NCI-H1105 treated with DMSO at 0.1 percent for 48 hours (cell line): ENCODE measurements at places on chromosomes 12 and 14.
A peak's percentile ranks its signal among the peaks of the same experiment; 100 is the strongest.

DNA sequence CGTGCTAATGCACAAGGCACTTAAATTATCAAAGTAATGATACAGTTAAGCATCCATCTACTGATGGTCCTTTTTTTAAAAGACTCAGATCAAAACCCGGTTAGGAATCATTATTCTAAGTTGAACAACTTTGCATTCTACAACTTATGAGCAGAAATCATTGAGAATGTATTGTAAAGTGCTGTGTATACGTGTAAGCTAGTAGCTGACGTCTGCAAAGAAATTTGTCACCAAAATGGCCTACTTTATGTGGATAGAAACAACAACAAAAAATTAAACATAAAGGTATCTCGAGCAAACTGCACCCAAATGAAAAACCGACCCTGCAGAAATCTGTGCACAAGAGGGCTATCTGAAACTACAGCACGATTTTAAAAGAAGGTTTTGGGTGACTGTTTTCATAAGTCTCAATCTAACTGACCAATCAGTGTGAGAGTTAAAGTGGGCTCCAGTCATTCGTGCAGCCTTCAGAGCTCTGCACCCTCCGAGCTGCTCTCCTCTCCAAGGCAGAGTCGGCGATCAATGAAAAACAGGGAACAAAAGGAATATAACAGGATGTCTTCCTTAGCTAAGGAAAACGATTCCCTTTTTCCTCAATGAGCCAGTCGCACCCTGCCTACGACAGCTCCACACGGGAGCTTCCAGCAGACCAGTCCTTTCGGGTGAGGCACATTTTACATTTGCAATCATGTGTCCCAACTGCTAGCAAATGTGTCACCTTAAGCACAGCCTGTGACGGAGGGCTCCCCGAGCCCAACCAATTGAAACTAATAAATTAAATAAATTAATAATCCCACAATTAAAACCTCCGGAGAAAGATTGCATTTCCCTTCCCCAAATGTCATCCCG, 200.7 kb upstream of the FOXN3 start:
- DNase-seq = peak; percentile 19

DNA sequence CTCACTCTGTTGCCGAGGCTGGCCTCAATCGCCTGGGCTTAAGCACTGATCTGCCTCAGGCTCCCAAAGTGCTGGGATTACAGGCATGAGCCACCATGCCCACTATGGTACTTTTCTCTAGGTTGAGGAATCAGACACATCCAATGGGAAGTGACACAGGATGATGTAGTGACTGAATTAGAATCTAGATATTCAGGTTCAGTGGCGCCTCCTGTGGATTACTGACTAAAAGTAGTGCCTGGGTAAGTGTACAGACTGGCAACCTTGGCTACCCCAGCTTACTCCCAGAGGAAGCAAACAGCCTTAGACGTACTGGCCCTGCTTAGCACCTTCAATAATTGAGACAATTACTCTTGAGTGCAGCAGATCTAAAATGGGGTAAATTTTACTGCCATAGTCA, 22.8 kb downstream of the GALNT8 start:
- DNase-seq = no peak

GRCh38 chr14:72024043-72024407, 91.8 kb downstream of the RGS6 start:
- peak; percentile 27 for DNase-seq

- DNase-seq = no peak
Observed at GRCh38 chr12:123042833-123043232, 62.4 kb downstream of the ARL6IP4 start.

GRCh38 chr14:65993103-65993502, 493.1 kb upstream of the CCDC196 start:
- DNase-seq = no peak

DNA sequence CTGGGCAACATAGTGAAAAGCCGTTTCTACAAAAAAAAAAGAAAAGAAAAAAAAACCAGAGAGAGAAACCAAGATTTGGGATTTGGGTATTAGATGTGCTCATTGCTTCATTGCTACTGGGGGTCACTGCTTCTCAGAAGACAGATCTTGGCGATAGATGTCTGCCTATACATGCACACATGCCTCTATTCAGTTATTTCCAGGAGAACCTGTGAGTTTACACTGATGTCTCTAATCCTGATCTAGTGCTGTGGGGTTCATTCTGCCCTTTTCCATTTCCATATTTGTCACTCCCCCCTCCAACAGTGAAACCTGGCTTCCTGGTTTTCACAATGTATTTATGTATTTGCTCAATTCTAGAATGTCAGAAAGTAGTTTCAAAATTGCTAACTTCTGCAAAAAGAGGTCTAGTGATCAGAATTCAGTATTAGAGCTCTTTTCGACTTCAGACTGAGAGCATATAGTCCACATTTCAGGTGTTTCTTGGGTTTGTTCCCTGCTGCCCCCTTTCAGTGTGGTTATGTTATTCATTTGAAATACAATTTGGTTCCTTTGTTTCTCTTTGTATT, 111.0 kb downstream of the SLC25A47 start:
- no peak for DNase-seq

DNA sequence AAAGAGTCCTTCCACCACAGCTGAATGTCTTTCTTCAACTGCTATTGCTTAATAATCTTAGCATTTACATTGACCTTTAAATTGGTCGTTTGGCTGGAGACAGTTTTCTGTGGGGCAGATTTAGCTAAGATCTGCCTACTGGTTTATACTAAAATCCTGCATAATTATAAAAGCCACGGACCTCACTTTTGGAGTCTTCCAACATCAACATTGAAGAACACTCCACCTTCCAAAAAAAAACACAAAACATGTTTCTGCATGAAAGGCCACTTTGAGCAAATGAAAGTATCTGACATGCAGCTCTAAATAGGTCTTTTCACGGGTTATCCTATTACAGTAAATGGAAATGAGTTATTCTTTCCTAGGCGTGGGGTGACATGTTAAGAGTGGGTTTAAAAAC, 57.0 kb upstream of the KRR1 start:
- DNase-seq = peak; percentile 82

- no peak for DNase-seq
Observed at GRCh38 chr12:116389990-116390389, 112.5 kb upstream of the MED13L start.

DNA sequence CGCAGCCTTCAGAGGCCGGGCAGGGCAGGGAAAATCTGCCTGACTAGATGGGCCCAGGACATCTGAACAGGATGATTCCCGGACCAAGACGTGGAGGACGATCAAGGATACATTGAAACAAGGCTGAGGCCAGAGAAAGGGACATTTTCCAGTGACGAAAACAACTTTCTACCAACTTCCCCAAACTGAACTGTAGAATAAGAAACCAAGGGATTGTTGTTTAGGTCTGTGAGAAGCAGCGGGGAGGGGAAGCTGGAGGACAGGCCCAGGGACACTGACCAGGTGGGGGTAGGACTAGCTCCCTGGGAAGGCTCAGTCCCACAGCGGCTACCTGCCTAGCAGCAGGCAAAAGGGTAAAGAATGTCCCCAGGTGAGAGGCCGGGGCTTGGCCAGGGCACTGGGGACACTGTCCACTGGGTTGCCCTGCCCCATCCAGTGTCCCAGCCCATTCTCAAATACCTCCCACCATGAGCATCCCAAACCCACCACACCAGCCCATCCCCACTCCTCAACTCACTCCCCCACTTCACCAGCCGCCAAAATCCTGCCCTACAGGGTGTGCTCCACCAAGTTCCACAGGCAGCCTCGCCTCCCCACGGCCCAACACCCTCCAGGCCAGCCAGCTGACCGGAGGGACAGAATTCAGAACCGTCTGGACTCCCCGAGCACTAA, 995 bp downstream of the TNFRSF1A start:
- no peak for DNase-seq

- no peak for DNase-seq
Observed at GRCh38 chr14:52895000-52895399, 55.9 kb downstream of the FERMT2 start.

DNA sequence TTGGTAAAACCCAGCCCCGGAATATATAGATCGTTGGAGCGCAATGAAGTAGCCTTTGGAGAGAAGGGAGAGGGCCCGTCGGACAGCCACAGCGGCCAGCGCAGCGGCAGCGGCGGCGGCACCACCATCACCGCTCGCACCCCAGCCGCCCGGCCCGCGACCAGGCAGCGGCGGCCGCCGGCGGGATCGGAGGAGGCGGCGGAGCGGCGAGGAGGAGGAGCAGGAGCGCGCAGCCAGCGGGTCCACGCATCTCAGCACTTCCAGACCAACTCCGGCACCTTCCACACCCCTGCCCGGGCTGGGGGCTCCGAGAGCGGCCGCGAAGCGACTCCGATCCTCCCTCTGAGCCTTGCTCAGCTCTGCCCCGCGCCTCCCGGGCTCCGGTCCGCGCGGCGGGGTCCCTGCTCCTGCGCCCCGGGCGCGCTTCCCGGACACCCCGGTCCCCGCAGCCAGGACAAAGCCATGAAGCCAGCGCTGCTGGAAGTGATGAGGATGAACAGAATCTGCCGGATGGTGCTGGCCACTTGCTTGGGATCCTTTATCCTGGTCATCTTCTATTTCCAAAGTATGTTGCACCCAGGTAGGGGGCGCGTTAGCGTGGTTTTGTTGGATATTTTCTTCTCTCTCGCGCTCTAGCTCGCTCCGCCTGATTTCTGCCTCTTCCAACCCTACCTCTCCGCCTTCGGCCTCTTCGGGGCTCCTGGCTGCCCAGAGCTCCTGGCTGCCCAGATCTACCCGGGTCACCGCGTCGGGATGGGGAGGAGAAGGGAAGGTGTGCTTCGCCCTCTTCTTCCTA, 400 bp downstream of the CHST11 start:
- peak; percentile 81 for DNase-seq

DNA sequence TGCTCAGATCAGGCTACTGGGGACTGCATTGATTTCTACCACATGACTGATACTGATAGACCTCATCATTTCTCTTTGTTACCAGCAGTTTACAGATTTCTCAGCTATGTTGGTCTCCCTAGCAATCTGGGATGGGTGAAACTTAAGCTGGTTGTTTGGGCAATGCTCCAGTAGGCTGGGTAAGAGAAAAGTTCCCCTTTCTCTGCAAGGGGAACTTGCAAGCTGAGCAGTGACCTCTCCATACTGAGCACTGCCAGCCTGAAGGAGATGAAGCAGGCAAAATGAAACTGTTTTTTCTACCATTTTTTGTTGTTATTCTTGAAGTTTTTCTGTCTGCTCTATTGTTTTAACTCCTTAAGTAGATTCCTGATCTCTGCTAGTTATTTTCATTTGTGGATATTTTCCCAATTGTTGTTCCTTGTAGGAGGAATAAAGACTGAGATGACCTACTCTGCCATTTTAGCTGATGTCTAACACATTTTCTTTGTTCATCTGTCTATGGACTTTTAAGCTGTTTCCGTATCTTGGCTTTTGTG, 1.3 kb upstream of the OR4M1 start:
- DNase-seq = no peak

DNA sequence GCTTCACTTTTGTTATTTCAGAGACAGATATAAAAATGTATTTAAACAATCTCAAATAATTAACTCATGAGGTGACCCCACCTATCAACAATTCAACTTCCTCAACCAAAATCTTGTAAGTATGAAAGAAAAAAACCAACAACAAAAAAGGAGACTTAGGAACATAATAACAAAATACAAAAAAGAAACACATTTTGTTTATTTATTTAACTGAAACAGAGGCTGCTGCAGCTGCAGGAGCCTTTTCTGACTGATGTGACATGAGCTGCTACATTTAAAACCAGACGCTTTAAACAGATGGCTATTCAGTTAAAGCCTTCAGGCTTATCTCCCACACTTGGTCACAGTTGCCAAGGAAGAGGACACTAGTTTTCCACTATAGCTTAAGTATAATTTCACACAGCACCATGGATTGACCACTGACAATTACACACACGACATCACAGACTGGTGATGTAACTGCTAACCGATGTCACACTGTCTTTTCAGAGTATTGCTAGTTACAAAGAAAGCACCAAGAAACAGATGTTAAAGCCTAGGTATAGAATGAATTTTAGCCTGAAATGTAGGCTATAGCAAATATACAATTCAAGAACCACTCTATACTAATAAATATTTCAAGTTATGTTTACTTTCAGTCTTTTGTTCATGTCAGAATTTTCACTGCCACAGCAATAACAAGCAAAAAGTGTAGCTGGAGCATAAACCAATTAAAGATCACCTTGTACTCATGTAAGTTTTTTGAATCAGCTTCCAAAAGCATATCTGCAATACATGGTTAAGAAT, 113.0 kb downstream of the MED13L start:
- DNase-seq = no peak

DNA sequence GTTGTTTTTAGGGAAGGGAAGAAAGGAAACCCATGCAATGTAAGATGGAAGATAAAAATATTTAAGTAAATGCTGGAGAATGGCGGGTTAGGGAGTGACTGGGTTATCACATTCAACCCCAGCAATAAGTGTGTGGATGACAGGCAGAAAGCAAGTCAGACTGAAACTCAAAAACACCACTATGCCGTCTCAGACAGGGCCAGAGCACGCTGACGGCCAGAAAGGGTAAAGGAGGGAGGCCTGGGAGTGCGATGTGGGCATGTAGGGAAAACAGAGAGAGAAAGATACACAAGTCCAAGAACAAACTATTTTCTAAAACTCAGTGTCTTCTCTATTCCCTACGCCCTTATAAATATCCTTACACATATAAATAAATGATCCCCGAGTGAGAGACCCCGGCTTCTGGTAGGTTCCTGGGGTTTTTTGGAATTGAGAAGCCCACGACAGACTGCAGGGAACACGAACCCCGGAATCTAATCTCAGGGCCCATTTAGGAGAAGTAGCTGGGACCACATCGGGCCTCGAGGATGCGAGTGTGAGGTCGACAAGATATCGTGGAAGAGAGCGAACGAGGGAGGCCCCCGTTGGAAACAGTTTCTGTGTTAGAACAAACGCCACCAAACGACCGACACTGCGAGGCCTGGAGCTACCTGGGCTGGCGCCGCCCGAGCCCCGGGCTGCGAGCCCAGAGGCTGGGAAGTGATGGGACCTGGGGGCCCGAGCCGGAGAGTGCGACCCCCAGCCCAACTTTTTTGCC, 735 bp upstream of the OTX2 start:
- DNase-seq = no peak

- DNase-seq = no peak
Observed at GRCh38 chr12:84875241-84875640, 37.4 kb downstream of the SLC6A15 start.

DNA sequence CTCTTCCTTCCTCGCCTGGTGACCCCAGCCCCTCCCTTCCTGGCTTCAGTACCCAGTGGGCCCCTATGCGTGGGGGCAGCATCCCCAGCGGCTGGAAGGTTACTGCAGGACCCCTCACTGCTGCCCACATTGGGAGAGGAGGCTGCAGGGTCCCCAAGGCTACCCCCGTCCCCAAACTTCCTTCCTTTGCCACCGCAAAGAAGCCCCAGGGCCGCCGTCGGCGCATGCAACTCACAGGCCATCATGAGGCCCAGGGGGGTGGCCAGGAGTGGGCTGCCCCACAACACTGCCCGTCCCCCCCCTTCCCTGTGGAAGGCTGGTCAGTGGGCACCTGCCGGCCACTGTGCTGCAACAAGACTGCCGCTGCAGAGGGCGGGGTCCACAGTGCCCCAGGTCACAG, 9.5 kb upstream of the TNFAIP2 start:
- DNase-seq = no peak

DNA sequence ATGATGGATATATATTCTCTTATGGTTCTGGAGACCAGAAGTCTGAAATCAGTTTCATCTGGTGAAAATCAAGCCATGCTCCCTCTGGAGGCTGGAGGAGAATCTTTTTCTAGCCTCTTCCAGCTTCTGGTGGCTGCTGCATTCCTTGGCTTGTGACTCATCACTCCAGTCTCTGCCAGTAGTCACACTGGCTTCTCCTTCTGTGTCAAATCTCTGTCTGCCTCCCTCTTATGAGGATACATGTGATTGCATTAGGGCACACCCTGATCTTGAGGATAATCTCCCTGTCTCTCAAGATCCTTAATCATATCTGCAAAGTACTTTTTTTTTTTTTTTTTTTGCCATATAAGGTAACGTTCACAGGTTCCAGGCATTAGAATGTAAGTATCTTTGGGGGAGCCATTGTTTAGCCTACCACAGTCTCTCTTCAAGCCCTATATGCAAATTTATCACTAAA, 17.7 kb downstream of the DNAL1 start:
- DNase-seq = no peak
